Vagina (tissue), 2 donors: ENCODE measurements at places on chromosomes 5 and 9. TPM values are rescaled to one million over a fixed set of nuclear protein-coding genes. Genes with fewer than 3 reads are reported as not detected.

Gene PCDHGB7
- total RNA-seq: 14.2 TPM

DNA sequence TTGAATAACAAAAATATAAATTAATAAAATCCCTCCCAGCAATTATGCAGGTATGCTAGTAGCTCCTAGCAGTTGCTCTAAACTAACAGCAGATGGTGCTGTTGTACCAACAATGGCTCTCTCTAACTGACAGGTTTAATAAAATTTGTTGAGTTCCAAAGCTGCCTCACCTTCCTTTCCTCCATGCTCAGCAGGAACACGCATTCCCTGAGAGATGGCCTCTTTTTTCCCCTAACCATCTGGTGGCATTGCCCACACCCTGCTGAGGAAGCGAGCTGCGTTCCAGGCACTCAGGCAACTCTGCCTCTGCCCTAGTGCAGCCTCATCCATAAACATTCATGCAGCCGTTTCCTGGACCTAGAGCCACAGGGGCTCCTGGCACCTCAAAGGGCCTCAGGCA is 106.2 kb downstream of the KLHL3 start:
- no peak for DNase-seq
- H3K36me3 ChIP-seq: no peaks in the 10 kb centered on the region
- peaks cover 17% of the 10 kb centered on the region for H3K4me1 ChIP-seq
- H3K27me3 ChIP-seq: no peaks in the 10 kb centered on the region
- no peak overlapping the region for H3K4me3 ChIP-seq

DNA sequence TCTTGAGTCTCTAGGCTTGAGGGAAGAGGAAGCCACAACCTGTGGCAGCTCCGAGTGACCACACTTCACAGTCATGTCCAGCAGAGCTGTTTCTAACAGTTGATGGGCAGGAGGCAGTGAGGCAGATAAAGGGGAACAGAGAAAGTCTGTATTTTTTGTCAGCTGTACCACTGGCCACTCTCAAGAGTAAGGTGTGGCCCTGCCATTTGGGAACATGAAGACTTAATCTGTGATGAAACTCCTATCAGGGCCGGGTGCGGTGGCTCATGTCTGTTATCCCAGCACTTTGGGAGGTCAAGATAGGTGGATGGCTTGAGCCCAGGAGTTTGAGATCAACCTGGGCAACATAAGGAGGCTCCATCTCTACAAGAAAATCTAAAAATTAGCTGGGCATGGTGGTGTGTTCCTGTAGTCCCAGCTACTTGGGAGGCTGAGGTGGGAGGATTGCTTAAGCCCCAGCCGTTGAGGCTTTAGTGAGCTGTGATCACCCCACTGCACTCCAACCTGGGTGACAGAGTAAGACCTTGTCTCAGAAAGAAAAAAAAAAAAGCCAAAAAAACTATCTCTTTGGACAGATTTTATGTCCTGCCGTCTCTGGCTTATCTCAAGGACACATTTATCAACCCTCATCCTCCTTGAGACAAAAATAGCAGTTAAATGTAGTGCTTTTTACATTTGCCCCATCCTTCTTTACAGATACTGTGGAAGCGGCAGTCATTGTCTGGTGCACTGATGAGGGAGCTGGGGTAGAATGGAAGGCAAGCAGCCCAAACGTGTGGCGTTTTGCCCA is 11.9 kb upstream of the COL15A1 start:
- H3K4me3 ChIP-seq: no peak overlapping the region
- H3K36me3 ChIP-seq: no peaks in the 10 kb centered on the region

DNA sequence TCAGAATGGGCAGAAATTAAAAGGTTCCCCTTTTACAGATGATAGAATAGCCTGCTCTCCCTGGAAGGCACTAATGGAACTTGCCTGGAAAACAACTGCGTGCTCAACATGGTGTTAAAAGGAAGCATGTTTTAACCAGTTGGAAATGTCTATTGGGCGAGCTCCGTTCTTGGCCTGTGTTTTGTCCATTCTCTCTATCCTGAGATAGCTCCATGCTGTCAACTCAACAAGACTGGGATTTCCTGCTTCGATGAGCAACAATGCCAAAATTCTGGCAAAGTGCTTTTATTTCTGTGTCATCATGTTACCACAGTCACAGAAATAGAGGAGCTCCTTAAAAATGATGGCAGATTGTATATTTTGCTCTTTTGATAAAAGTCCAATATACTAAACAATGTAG is 198.3 kb downstream of the PLK2 start:
- no peak overlapping the region for H3K4me3 ChIP-seq
- no peak overlapping the region for H3K27ac ChIP-seq
- no peaks in the 10 kb centered on the region for H3K36me3 ChIP-seq
- H3K4me1 ChIP-seq: peaks cover 6% of the 10 kb centered on the region

DNA sequence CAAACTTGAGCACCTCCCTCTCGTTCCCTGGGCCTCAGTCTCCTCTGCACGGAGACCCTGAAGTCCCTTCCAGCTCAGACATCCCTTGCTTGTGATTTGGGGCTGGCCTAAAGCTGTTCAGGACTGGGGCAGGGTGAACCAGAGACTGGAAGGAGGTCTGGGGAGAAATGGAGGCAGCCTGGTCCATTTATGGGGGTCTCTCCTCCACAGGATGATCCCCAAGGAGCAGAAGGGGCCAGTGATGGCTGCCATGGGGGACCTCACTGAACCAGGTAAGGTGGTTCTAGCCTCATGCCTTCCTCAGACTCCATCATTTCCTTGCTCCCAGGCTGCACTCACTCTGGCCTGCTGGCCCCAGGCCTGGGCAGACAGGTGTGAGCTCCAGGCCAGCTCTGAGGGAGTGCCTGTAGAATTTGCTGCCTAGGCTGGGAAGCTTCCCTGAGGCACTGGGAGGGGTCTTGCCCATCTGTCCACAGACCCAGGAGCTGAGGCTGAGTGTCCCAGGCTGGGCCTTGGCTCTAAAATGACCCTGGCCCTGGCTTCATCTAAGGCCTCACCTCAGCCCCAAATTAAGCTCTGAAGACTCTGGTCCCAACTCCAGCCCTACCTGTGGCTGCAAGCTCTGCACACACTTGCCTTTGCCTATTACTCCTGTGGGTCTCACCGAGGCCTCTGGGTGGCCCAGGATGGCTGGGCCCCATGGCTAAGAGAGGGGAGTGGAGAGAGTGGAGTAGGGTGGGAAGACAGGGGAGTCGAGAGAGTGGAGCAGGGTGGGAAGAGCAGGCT is 1.9 kb downstream of the MYOZ3 start:
- peak; percentile 71 for DNase-seq
- no peaks in the 10 kb centered on the region for H3K36me3 ChIP-seq
- no peaks in the 10 kb centered on the region for H3K27me3 ChIP-seq
- H3K4me3 ChIP-seq: no peak overlapping the region
- H3K4me1 ChIP-seq: peaks cover under 1% of the 10 kb centered on the region

Gene CDO1
- 16.0 TPM for total RNA-seq

DNA sequence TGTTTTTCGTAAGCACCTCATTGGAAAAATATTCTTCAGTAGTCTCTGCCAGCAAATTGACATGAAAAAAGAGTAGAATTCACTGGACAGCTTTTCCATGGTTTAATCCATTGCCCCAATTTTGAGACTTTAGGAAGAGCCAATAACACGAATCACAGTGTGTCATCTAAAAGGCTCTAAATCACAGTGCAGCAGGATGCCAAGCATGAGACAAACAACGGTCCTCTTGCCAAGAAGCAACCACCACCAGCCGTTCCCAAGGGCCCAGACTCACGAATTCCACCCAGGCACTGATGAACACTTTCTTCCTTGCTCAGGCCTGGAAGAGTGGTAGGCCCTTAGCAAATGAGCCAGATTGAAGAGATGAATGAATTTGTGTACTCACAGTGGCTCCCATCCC is 18.3 kb upstream of the IRX4 start:
- H3K27me3 ChIP-seq: no peaks in the 10 kb centered on the region
- DNase-seq: no peak
- no peak overlapping the region for H3K27ac ChIP-seq
- no peaks in the 10 kb centered on the region for H3K4me1 ChIP-seq
- H3K4me3 ChIP-seq: no peak overlapping the region

Gene EFNA5
- total RNA-seq: 11.8 TPM

Gene PCA3
- not detected for total RNA-seq

GRCh38 chr9:97717866-97718265 is 20.7 kb upstream of the XPA start:
- DNase-seq: no peak
- H3K4me1 ChIP-seq: no peaks in the 10 kb centered on the region
- no peaks in the 10 kb centered on the region for H3K36me3 ChIP-seq
- no peak overlapping the region for H3K27ac ChIP-seq

DNA sequence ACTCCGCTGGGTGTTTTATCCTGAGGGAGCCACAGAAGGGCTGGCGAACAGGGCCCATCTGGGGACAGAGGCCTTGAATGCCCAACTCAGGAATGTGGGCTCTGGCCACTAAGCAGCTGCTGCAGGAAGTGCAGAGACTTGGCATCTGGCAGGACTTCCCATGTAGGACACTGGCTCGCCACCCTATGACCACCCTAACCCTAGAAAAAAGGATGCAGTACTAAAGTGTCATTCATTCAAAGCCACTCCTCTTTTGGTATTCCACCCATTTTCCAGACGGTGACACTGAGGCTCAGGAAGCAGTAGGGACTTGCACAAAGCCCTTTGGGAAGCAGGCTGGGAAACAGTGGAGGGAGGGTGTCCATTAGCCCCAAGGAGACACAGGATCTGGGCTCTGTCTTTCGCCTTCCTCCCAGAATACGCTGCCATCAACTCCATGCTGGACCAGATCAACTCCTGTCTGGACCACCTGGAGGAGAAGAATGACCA is 3.0 kb downstream of the BBLN start:
- no peak for DNase-seq
- no peak overlapping the region for H3K27ac ChIP-seq
- peaks cover 56% of the 10 kb centered on the region for H3K36me3 ChIP-seq
- no peaks in the 10 kb centered on the region for H3K27me3 ChIP-seq
- H3K4me3 ChIP-seq: no peak overlapping the region
- H3K4me1 ChIP-seq: peaks cover 27% of the 10 kb centered on the region

Gene ROR2
- 22.3 TPM for total RNA-seq

DNA sequence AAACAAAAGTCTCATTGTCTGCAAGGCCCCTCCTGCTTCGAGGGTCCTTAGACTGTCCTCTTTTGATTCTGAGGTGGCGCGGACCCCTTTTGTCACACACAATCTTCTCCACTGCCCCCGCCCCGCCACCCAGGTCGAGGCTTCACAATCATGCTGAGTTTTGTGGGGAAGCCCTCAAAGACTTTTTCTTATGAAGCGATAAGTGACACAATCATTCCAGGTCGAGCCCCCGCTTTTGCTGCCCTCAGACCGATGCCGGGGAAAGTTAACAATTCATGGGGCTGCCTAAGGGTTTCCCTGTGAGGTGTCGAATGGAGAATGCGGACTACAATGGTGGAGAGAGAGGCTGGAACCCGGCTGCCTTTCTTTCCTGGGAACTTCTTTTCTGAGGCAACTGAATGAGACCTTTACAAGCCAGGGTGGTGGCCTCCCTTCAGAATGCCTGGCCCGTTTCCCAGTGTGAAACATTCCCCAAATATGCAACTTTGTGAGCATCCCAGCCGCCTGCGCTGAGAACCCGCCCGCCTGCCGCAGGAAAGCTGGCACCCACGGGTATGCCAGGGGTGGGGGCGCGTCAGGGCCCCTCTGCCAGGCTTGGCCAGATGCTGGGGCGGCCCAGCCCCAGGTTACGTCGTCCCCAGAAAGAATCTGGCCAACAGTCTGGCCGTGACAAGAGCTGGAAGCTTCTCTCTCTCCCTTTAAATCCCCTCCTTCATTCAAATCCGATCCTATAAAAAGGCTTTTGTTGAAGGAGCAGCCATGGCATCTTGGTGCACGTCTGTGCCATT is 71.9 kb downstream of the MAP1B start:
- H3K4me1 ChIP-seq: peaks cover 36% of the 10 kb centered on the region
- peak overlapping the region; percentile 33 for H3K4me3 ChIP-seq
- no peaks in the 10 kb centered on the region for H3K27me3 ChIP-seq
- peak overlapping the region; percentile 65 for H3K27ac ChIP-seq

Gene NR3C1
- total RNA-seq: 46.7 TPM

DNA sequence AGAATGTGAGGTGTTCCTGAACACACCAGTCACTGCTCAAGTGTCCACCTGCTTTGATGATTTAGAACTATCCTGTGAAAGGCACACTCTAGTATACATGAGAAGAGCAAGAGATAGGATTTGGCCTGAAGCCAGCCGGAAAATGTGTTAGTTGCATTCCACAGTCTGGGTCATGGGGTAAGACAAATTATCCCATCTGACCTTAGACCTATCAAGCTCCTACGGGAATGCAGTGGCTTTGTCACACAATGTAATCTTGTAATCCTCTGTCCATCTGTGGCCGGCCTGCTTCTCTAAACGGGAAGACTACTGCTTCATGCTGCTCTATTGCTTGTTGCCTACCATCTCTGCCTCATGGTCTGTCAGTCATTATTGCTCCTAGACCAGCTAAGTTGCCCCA is 92.4 kb upstream of the PRRC1 start:
- H3K36me3 ChIP-seq: no peaks in the 10 kb centered on the region
- no peaks in the 10 kb centered on the region for H3K27me3 ChIP-seq
- no peak overlapping the region for H3K27ac ChIP-seq
- DNase-seq: no peak

Gene CEP78
- 9.3 TPM for total RNA-seq

DNA sequence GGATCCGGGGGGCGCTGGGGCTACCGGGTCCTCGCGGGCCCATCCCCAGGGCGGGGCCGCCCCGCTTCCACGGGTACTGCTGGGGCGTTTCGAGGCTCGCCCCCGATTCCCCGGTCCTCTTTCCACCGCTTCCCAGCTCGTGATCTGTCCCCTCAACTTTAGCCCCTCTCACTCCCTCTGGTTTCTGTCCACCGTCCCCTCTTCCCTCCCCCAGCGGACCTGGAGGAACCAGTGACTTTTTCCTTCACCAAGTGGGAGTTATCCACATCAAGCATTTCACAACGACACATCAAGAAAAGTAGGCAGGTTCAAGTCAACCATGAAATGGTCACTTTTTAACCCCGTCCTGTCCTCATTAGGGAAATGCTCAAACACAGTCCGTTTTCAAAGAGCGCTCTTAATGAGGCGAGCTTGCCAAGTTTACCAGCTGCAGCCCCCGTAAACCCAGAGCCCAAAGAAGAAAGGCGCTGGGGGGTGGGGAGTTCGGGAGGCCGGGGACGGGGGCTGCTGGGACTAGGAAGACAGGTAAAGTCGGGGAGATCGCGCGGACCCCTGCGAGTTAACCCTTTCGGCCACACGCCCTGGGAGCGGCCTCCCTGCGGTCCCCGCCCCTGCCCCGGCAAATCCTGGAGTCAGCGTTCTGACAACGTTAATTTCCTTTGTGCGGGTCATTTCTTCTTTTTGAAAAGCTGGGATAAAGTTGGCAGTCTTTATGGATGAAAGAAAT is 2.1 kb upstream of the NFIB start:
- H3K27me3 ChIP-seq: no peaks in the 10 kb centered on the region
- H3K36me3 ChIP-seq: no peaks in the 10 kb centered on the region
- H3K27ac ChIP-seq: peak overlapping the region; percentile 96
- DNase-seq: no peak
- H3K4me3 ChIP-seq: peak overlapping the region; percentile 86

Gene IFNK
- not detected for total RNA-seq

GRCh38 chr9:79353856-79354520 is 217.8 kb upstream of the TLE4 start:
- no peak overlapping the region for H3K4me3 ChIP-seq
- no peaks in the 10 kb centered on the region for H3K4me1 ChIP-seq
- no peaks in the 10 kb centered on the region for H3K27me3 ChIP-seq
- no peak overlapping the region for H3K27ac ChIP-seq

Gene PELO
- 11.8 TPM for total RNA-seq

GRCh38 chr5:110339399-110339798 is 387.1 kb downstream of the TMEM232 start:
- no peaks in the 10 kb centered on the region for H3K27me3 ChIP-seq
- DNase-seq: no peak
- no peak overlapping the region for H3K27ac ChIP-seq
- no peaks in the 10 kb centered on the region for H3K36me3 ChIP-seq
